Inflammatory macrophage (primary cell): ENCODE measurements at places on chromosomes 3 and 15.

- no peak for DNase-seq
Measured at GRCh38 chr3:12054245-12054644, 50.1 kb downstream of the SYN2 start.

DNA sequence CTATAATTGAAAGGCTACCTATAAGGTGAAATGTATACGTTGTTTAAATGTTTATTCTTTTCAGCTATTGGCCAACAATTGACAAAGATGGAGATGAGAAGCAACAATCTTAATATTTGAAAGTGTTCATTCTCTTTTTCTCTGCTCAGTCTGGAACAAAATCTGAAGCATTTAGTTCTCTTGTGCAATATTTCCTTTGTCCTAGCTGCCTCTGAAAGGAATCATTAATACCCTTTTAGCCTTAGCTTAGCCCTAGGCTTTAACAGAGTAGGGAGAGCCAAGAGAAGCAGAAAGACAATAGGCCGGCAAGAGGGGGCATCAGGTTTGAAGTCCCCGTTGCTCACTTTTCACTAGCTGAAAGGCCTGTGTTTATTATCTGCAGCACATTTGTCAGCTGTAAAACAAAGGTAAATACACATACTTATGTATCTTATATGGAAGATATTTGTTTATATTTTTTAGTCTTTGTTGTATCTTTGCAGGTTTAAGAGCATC, 422.5 kb upstream of the SEMA6D start:
- no peak for DNase-seq

DNA sequence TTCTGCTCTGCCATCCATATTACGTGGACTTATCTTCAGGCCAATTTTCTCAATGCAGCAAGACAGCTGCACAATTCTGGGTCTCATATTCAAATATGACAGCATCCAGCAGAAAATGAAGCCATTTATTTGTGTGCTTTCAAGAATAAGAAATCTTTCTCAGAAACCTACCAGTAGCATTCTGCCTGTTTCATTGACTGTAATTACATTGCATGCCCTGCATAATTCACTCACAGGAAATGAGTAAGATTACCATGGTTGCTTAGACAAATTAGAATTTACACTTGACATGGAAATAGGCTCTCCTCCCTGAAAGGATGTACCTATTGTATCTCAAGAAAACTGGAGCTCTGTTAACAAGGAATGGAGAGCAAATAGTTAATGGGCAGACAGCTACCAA, 346.6 kb upstream of the DCBLD2 start:
- DNase-seq, result no peak

- DNase-seq, result peak; percentile 40
Measured at GRCh38 chr15:51341366-51342226, at the start of gene GLDN. TSS of gene GLDN (plus strand) at chr15:51341655. CDS start at chr15:51341685, 30 bp downstream.

DNA sequence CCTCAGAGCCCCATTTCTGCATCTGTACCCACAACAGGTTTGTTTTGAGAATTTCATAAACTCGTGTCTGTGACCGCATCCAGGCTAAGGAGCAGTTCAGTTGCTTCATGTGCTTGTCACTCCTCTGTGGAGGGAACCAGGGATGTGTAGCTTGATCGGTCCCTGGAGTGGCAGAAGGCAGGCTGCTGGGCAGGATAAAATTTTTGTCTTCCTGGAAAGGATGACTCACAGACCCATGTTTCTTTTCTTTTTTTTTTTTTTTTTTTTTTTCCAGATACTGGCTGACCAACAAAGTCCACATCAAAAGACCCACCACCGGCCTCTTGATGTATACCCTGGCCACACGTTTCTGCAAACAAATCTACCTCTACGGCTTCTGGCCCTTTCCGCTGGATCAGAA, 70.1 kb downstream of the ST8SIA2 start:
- no peak for DNase-seq

DNA sequence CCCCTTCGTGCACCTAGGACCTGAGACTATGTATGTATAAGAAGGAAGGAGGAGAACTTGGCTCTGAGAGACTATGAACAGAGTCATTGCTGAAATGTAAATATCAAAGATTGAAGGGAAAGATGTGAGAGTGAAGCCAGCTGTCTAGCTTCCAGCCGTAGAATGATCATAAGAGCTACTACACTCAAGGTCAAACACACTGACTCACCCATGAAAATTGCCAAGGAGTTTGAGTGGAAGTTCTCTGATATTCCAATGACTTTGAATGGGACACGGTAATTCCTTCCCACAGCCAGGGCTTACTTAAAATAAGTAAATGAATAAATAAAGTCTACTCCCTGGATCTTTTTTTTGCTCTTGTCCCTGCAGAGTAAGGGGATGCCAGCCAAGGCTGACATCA, 398.9 kb upstream of the TPRG1 start:
- DNase-seq, result no peak

GRCh38 chr15:54915380-54915779, 281.4 kb downstream of the RSL24D1 start:
- DNase-seq, result no peak

DNA sequence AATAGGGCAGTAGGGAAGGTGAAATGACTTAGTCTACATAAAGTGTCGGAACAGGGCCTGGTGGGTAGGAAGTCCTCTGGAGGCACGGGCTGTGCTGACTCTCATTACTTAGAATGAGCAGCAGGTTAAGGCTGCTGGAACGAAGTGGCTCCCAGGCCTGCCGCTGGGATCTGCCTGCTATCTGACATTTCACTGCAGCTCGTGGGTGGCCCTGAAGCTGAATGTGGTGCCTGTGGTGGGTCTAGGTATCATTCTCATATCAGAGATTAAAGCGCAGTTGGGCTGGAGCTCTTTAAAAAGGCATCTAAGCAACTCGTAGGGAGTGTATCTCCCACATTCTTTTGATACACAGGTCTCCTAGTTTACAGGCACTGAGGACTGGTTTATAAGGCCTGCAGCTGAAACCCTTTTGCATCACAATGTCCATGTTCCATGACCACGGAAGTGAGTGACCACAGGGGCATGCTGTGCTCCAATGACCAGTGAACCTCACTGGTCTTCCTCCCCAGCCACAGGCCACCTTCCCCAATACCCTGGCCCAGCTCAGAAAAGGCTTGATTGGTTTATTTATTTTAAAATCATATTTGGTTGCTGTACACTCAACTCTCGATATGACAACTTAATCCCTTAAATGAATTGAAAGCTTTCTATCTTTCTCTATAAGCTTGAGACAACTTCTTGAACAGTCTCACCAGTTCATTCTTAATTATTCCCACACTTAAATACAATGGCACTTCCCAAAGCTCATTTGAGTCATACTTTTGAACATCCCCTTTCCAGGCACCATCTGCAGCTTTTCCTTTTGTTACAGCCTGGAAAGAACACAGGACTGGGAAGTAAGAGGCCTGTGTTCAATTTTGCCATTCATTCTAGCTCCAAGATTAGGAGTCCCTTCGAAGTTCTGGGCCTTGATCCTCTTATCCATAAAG, 19.0 kb downstream of the ADAMTS9 start:
- no peak for DNase-seq

- no peak for DNase-seq
Measured at GRCh38 chr3:145219355-145220235, 941.4 kb downstream of the PLOD2 start.

GRCh38 chr15:101052031-101052620, 133.0 kb downstream of the LRRK1 start:
- DNase-seq, result no peak
